Stromal cell of bone marrow (primary cell): ENCODE measurements at places on chromosomes 3 and 15.

GRCh38 chr15:66614456-66614855, 48.7 kb upstream of the LCTL start:
- DNase-seq, result no peak

- no peak for DNase-seq
Observed at GRCh38 chr15:100959066-100960050, 40.2 kb downstream of the LRRK1 start.

GRCh38 chr15:36914466-36914865, 185.9 kb downstream of the MEIS2 start:
- DNase-seq, result no peak

- no peak for DNase-seq
Observed at GRCh38 chr3:152615681-152616080, 219.2 kb upstream of the P2RY1 start.

DNA sequence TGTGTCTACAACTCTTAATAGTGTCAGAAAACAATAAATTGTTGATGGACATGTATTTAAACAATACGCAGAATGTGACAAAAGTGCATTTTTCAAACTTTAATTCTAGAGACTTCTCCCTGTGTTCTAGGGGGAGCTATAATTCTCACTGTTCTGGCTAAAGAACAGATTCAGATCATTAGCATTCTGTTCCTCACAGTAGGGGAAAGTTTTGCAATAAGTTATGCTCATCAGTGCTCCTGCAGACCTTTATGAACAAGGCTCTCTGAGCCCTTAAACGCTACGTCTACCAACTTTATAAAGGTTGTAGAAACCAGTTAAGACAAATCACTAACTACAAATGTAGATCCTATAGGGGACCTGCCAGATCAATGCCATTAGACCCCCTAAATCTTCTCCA, 444.2 kb downstream of the SQOR start:
- no peak for DNase-seq
